ENCODE measurements at places on chromosomes 11 and 22. TPM values are rescaled to one million over a fixed set of nuclear protein-coding genes. Genes with fewer than 3 reads are reported as not detected.

- no peaks in the 10 kb centered on the region for H3K36me3 ChIP-seq
- no peaks in the 10 kb centered on the region for H3K27me3 ChIP-seq
Observed at GRCh38 chr11:134052988-134053945, 15.6 kb upstream of the JAM3 start.

DNA sequence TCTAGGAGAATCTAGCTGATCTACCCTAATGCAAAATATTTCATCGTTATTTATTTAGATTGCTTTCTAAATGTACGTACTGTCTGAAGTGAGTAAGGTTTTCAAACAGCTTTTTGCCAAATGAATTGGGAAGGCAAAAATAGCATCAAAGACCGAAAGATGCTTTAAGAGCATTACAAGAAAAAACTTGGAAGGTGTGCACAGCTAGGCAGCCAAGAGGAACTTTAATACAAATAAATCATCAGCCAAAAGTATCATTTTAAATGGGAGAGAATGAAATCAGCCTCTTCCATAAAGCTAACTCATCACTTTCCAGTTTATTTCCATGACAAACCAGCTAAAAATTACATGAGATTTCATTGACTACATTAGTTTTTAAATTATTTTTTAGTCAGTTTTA lies 30.2 kb upstream of the CFAP300 start:
- no peak overlapping the region for H3K27ac ChIP-seq
- peaks cover 8% of the 10 kb centered on the region for H3K4me1 ChIP-seq
- H3K4me3 ChIP-seq: no peak overlapping the region
- no peaks in the 10 kb centered on the region for H3K36me3 ChIP-seq

Gene C22orf31
- not detected for total RNA-seq

Gene DENND5A
- 136 TPM for total RNA-seq

GRCh38 chr11:65128182-65129145 lies 5.9 kb downstream of the SYVN1 start:
- peaks cover 8% of the 10 kb centered on the region for H3K4me1 ChIP-seq
- no peak overlapping the region for H3K27ac ChIP-seq
- no peak for DNase-seq
- no peaks in the 10 kb centered on the region for H3K27me3 ChIP-seq

Gene OR51B4
- total RNA-seq: not detected

Gene ATG2A
- 28.8 TPM for total RNA-seq
